Vein endothelial cell (primary cell): ENCODE measurements at places on chromosomes 12 and 14. TPM values are rescaled to one million over a fixed set of nuclear protein-coding genes. Genes with fewer than 3 reads are reported as not detected.

LAG3 gene
- 0.10 and 0.33 TPM in 2 replicates for total RNA-seq

STX2 gene
- 21.2 and 37.1 TPM in 2 replicates for total RNA-seq

NR1H4 gene
- not detected in 2 replicates for total RNA-seq

ARL6IP4 gene
- 198 and 213 TPM in 2 replicates for total RNA-seq

ESPL1 gene
- 6.2 and 10.9 TPM in 2 replicates for total RNA-seq

OAS1 gene
- 7.5 and 21.6 TPM in 2 replicates for total RNA-seq

ANO6 gene
- total RNA-seq = 104 and 130 TPM in 2 replicates

CDCA3 gene
- total RNA-seq = 8.2 and 21.6 TPM in 2 replicates

PTPRQ gene
- total RNA-seq = 0.10 TPM in 1 of 2 replicates, not detected in the other

LALBA gene
- total RNA-seq = not detected in 2 replicates

ASIC1 gene
- total RNA-seq = under 0.01 TPM in 1 of 2 replicates, not detected in the other

LUM gene
- 1.2 and 1.3 TPM in 2 replicates for total RNA-seq

CLECL1 gene
- not detected in 2 replicates for total RNA-seq

STYK1 gene
- 12.3 and 14.7 TPM in 2 replicates for total RNA-seq

PTPRR gene
- total RNA-seq = 0.38 and 0.65 TPM in 2 replicates

PLXNC1 gene
- under 0.01 and 0.33 TPM in 2 replicates for total RNA-seq

CRIP2 gene
- total RNA-seq = 236 and 296 TPM in 2 replicates

LRCOL1 gene
- total RNA-seq = 0.19 TPM in 1 of 2 replicates, not detected in the other

DLGAP5 gene
- 24.2 and 50.6 TPM in 2 replicates for total RNA-seq

CLMN gene
- 3.5 and 4.2 TPM in 2 replicates for total RNA-seq

DDHD1 gene
- total RNA-seq = 8.2 and 16.9 TPM in 2 replicates

C3AR1 gene
- total RNA-seq = 0.19 and 0.65 TPM in 2 replicates
